Osteoblast (primary cell): ENCODE measurements at places on chromosomes 7 and 10. TPM values are rescaled to one million over a fixed set of nuclear protein-coding genes. Genes with fewer than 3 reads are reported as not detected.

DNA sequence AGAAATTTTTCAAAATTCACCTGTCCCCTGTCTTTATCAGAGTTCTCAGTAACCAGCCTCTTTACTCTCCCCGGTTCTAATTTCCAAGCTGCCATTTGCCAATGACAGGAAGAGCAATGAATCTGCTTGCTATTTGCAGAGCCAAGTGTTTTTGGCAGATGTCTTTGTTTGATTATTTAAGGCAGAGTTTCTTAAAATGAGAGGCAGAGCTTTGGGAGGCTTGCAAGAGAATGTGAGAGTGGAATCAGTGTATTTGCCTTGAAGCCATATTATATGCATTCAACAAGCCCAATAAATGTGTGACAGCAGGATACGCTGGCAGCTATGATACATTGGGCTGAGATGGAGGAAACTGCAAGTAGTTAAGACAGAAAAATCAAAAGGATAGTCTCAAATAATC is 196.5 kb downstream of the PHF14 start:
- DNase-seq = peak; percentile 1

DNA sequence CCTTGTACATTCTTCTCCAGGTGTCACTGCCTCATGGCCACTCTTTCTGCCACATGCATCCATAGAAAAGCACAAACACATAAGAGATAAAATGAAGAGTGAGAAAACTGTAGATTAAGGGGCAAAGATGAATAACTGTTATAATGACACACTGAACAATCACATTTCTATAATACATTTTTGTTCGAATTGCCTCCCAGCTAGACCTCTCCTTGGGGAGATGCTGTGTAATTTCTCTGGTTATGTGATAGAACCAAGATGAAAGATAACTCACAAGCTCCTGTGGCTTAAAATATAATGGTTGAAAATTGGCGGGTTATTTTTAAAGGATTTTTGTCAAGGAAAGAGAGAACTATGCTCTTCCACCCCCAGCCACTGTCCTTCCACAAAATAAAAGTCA is 60.2 kb upstream of the STEAP1 start:
- no peak for DNase-seq

- DNase-seq = peak; percentile 69
These were observed 125.7 kb downstream of the ARHGAP22 start for GRCh38 chr10:48478980-48479811.

GRCh38 chr10:3784510-3785250 is at the start of gene KLF6:
TSS of gene KLF6 (minus strand) at chr10:3785209. CDS start at chr10:3785014, 195 bp downstream.
- peak; percentile 87 for DNase-seq

DNA sequence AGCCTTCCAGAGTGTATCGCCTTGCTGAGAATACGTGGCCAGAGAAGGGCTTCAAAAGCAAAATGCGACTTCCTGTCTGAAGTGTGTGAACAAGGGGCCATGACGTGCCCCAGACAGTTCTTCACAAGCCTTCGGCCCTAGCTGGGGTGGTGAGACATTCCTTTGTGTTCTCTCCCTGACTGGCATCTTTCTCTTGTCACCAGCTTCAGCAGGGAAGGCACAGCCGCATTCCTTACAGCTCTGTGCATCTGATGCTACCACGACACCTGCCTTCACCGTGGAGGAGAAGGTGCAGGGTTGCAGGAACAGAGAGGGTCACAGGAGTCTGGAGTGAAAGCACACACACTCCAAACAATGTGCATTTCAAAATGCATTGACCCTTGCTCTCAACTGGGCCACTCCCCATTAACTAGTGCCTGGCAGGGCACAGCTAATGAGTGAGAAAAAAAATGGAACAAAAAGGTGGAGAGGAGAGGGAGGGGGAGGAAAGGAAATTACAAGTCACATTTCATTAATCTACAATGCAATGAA is 93.4 kb downstream of the GPR26 start:
- DNase-seq = no peak

COBL gene
- total RNA-seq = under 0.01 TPM in 2 replicates

DNA sequence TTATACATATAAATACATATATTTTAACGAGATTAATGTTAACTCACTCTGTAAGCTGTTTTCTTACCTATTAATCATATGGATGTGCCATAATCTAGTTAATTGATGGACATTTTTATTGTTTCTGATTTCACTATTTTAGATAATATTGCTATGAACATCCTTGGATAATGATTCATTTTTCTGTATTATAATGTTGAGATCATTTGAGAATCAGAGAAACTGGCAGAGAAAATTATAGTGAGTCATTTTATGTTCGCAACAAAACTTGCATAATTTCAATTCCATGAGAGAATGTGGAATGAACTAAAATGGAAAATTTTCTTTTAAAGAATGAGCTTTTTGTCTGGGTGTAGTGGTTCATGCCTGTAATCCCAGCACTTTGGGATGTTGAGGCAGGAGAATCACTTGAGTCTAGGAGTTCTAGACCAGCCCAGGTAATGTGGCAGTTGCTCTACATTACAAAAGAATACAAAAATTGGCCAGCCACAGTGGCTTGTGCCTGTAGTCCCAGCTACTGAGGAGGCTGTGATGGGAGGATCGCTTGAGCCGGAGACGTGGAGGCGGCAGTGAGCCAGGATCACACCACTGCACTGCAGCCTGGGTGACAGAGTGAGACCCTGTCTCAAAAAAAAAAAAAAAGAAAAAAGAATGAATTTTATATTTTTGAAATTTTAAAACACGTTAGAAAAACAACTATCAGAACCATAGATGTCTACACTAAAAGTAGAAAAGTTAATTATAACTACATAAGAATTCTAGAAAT is 40.5 kb downstream of the PAPSS2 start:
- peak; percentile 54 for DNase-seq

GRCh38 chr10:129699722-129700340 is 232.8 kb downstream of the MGMT start:
- no peak for DNase-seq

- no peak for DNase-seq
These were observed 36.5 kb upstream of the JAZF1 start for GRCh38 chr7:28217143-28217542.

- no peak for DNase-seq
These were observed 33.5 kb downstream of the DPY19L1 start for GRCh38 chr7:35003679-35004303.

- peak; percentile 29 for DNase-seq
These were observed 2.4 kb downstream of the ASL start for GRCh38 chr7:66078067-66078466.

KLF6 gene
- total RNA-seq = 50.1 and 52.1 TPM in 2 replicates

IFIT1B gene
- not detected in 2 replicates for total RNA-seq

- no peak for DNase-seq
These were observed 286.6 kb downstream of the SEMA3D start for GRCh38 chr7:84900215-84900614.

DNA sequence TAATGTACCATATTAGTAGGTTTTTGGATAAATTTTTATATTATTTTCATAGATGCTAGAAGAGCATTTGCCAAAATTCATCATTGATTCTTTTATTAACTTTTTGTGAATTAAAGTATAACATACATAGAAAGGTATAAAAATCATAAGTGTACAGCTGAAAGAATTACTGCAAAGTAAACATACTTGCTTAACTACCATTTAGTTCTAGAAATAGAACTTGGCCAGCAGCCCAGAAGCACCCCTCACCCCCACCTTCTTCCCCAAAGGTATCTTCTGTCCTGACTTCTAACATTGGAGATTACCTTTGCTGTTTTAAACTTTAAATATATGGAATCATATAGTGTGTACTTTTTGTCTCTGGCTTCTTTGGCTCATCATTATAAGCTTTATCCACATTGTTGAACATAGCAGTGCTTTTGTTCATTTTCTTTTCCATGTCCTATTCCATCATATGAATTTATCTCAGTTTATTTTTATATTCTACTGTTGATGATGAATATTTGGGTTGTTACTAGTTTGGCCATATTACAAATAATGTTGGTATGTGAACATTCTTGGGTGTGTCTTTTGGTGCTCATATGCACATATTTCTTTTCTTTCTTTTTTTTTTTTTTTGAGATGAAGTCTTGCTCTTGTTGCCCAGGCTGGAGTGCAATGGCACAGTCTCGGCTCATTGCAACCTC is 142.8 kb downstream of the ADK start:
- peak; percentile 41 for DNase-seq

RET gene
- total RNA-seq = under 0.01 TPM in 2 replicates

GALNT17 gene
- total RNA-seq = 0.29 and 0.36 TPM in 2 replicates

CPXM2 gene
- total RNA-seq = under 0.01 and 0.36 TPM in 2 replicates

DNA sequence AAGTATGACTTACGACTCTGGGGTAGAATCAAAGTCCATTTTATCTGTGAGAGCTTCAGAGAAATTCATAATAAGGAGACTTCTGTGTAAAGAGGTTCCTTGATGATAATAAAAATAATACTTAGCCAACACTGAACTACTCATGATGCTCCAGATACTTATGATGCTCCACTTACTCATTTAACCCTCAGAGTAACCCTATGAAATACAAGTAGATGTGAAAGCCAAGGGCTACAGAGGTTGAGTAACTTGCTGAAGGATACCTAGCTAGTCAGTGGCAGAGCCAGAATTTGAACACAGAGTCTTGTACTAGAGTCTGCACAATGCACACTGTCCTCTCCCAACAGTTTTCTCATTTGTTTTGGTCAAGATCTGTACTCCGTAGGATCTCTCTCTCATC is 89.5 kb downstream of the HECW1 start:
- DNase-seq = no peak

DNA sequence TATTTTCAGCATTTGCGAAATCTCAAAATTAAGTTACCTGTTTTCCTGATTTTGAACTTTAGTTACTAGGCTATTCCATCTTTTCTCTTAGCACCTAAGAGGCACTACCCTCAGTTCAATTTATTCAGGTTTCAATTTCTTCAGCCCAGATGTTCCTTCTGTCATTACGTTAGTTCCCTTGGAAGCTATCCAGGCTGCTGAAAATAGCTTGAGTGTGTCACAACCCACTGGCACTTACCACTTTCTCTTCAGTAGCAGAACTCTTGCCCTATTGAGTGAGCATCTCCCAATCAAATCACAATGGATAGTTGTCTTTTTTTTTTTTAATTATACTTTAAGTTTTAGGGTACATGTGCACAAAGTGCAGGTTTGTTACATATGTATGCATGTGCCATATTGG is 332.7 kb upstream of the LRGUK start:
- DNase-seq = peak; percentile 87

GRCh38 chr7:121576148-121576917 is 180.2 kb upstream of the FAM3C start:
- no peak for DNase-seq

DNA sequence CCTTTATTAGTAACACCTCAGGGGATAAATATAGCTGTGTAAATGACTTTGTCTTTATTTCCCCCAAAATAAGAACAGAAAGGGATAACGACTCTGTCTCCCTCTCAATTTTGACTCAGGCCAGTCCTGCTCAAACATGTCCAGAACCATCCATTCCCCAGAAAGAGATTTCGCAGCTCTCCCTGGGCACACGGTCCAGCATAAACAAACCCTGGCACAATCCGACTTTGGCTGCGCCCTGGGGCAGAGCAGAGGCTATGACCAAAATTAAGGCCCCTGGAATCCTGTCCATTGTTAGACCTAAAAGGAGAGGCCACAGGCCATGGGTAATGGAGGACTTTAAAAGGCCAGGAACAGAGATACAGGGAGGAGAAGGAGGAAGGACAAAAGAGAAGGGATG is 99.1 kb downstream of the PRPF18 start:
- DNase-seq = no peak

GRCh38 chr7:39923091-39923490 is 27.0 kb upstream of the CDK13 start:
- DNase-seq = no peak

DNA sequence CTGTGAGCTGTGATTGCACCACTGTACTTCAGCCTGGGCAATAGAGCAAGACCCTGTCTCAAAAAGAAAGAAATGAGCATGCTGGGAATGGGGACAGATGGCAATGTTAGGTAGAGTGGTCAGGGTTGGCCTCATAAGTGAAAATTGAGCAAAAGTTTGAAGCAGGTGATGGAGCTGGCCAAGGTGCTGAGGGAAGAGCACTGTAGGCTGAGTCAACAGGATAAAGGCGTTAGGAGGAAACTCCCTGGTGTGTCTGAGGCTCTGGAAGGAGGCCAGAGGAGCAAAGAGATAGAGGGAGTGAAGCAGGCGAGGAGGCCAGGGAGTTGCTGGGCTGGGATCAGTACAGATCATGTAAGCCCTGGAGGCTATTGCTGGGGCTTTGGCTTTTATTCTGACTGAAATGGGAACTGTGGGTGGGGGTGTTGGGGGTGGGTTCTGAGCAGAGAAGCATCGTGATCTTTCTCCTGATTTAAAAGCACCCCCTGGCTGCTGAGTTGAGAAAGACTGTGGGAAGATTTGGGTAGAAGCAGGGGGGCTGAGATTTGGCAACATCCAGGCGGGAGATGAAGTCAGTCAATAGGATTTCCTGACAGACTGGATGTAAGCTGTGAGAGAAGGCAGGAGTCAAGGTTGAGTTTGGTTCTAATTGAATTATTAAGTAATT is 52.5 kb upstream of the VKORC1L1 start:
- no peak for DNase-seq

DNA sequence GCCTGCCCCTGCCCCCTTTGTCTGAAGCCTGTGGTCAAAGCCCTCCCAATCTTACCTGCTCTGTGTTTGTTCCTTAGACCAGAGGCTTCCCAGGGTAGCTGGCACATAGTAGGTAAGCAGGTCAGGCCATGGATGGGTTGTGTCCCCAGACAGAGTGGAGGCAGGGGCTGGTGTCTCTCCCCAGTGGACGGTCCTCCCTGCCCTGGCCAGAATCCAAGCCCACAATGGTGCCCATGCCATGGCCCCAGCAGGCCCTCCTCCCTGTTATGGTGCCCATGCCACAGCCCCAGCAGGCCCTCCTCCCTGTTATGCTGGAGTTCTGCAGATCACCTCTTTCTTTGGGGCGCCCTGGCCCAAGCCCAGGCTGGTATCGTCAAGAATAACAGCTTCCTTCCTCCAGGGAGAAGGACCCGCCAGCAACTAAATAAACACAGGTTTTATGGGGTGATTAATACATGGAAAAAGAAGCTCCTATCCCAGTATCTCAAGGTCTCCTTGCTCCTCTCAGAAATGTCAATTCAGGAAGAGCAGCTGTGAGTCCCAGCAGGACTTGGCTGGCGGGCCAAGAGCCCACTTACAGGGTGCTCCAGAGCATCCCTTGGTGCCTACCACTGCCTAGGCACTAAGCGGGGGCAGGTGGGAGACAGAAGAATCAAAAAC is 82.0 kb downstream of the NEURL1 start:
- DNase-seq = no peak

DNA sequence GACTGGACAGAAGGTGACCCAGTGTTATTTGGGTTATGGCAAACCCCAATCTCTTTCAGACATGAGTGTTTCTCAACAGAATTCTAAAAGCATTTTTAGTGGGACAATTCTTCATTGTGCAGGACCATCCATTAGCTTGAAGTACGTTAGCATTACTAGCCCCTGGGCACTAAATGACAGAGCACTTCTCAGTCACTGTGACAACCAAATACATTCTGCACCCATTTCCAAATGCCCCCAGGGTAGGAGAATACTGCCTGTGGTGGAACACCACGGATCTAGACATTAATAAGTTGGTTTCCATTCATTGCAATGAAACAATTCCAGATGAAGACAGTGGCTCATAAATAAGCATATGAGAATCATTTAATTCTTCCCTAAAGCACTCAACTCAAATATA is 102.4 kb upstream of the FRMD4A start:
- DNase-seq = no peak

PBLD gene
- total RNA-seq = 13.4 and 14.1 TPM in 2 replicates

SP4 gene
- total RNA-seq = 5.0 and 5.1 TPM in 2 replicates

- no peak for DNase-seq
These were observed 265.7 kb upstream of the NPY start for GRCh38 chr7:24018331-24018730.

- peak; percentile 94 for DNase-seq
These were observed 11.7 kb downstream of the CPA5 start for GRCh38 chr7:130356121-130356875.

SDK1 gene
- total RNA-seq = under 0.01 and 0.36 TPM in 2 replicates

NPFFR1 gene
- not detected in 2 replicates for total RNA-seq

GRCh38 chr7:80410081-80410480 is 101.8 kb downstream of the GNAT3 start:
- peak; percentile 8 for DNase-seq
